ENCODE measurements at places on chromosomes 1 and 21.
A peak's percentile ranks its signal among the peaks of the same experiment; 100 is the strongest.

GRCh38 chr21:28714777-28715464 is 277.8 kb downstream of the LTN1 start:
- DNase-seq = peak; percentile 42

DNA sequence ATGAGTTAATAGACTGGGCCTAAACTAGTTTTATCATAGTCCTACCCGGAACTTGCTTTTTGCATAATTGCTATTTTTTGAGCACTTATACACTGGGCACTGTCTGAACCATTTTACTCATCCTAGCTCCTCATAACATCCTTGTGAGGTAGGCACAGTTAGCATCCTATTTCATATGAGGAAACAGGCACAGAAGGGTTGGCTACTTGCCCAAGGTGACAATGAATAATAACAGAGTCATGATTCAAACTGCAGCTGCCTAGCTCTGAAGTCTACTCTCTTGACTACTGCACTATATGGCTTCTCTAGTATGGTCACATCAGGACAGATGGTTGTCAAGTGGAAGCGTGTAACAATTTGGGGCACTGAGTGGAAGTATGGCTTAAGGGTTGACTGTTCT is 18.2 kb upstream of the RC3H1 start:
- peak; percentile 44 for DNase-seq

GRCh38 chr1:53580009-53580400 is 120.8 kb downstream of the DMRTB1 start:
- DNase-seq = no peak

- DNase-seq = no peak
Observed at GRCh38 chr1:19344372-19344810, 32.3 kb downstream of the SLC66A1 start.

DNA sequence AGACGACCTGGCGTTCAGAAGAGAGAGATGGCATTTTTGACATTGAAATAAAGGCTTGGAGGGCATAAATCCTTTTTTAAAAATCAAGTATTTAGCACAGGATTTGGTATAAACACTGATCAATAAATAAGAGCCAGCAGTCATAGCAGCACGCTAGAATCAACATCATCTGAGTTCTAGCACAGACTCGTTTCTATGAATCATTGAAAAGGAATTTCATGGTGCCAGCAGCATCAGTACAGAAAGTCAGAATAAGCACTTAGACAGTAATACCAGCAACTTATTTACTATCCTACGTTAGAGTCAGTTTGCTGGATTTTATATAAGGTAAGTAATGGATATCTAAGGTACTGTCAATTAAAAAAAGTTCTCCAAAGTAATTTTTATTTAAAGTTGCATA is 119.3 kb downstream of the HLCS start:
- peak; percentile 38 for DNase-seq

GRCh38 chr1:41110286-41110685 is 88.8 kb upstream of the SLFNL1 start:
- DNase-seq = no peak

DNA sequence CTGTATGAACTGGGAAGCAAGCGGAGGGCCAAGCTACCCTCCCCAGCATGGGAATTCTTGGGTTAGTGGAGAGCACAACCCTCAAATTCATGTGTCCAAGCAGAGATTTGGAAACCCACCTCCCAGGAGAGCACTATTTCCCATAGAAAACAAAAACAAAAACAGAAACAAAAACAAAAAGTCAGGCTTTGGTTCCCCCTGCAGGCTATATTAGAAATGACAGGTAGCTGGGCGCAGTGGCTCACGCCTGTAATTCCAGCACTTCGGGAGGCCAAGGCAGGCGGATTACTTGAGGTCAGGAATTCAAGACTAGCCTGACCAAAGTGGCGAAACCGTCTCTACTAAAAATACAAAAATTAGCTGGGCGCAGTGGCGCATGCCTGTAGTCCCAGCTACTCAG is 10.8 kb downstream of the MINDY1 start:
- no peak for DNase-seq

- DNase-seq = no peak
Observed at GRCh38 chr1:146032631-146033219, 11.2 kb upstream of the HJV start.

DNA sequence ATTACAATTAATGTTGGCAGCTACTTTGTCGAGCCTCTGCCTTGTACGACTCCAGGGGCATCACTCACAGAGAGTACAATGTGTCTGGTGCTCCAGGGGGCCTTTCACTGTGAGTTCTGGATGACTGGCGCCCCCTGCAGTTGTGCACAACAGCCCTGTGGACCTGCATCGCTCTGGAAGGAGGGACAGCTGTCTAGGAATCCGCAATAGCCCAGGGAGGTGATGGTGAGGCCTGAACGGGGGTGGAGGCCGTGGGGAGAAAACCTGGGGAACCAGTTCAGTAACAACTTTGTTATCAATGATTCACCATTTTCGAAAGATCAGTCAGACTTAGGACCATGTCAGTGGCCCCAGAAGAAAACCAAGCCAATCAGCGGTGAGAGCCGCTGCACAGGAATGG is 189.1 kb downstream of the KAZN start:
- DNase-seq = no peak

DNA sequence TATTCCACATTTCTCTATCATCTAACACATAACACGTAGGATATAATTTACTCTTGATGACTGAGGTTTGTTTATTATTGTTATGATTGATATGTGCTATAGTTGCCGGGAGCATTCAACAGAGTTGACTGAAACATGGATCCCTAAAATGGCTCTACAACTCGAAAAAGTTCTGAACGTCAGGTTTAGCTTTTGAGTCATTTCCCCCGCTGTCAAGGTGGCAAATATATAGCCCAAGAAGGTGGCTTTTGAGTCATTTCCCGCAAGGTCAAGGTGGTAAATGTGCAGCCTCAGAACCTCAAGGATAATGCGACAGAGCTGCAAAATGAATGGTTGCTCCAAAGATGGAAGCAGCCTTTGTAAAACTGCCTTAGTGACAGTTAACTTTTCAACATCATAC is 104.0 kb downstream of the NIBAN1 start:
- DNase-seq = no peak

- DNase-seq = no peak
Observed at GRCh38 chr1:48469616-48470480, 2.2 kb downstream of the SPATA6 start.

GRCh38 chr1:85479491-85479890 is 14.5 kb upstream of the DDAH1 start:
- DNase-seq = no peak

Measured in AG09319 (cell line).